CD4-positive, alpha-beta T cell treated with Interleukin-1 beta for 1 hour (primary cell): ENCODE measurements at places on chromosomes 4 and X.

GRCh38 chr4:54102531-54103106 lies 2.7 kb downstream of the GSX2 start:
- DNase-seq = no peak

- DNase-seq = no peak
Measured at GRCh38 chr4:180811556-180811955, 1431.6 kb upstream of the TENM3 start.

DNA sequence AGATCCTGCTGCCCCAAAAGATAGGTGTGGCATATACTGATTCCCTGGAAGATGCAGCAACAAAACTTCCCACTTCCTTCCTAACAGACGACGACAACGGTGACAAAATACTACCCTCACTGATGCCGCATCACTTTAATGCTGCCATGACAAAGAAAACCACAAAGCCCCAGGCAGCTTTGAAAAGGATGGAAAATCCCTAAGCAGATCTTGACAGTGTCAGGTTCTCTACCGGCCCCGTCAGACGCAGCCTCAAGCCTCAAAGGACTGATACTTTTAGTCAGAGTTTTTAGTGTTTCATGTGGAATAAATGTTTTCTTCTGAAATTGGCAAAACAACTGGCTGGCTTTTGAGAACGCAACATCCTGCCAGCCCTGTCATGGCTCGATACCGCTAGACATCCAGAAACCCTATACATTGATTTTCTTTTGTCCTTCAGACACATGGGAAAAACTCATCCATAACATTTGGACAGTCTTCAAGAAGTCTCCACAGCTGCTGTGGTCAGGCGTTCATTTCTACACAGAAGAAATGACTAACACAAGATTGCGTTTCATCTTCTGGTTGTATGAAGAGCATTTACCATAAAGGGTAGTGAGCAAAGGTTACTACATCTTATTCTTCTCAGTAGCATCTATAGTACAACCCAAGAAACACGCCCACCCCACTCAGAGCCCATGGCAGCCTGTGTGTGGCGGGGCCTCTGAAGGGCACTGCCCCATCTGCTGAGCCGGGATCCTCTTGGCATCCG lies 60.1 kb downstream of the GATB start:
- no peak for DNase-seq

- DNase-seq = no peak
Measured at GRCh38 chr4:186852073-186852420, 128.4 kb upstream of the FAT1 start.

GRCh38 chrX:128616933-128617332 lies 564.7 kb upstream of the ACTRT1 start:
- no peak for DNase-seq

- no peak for DNase-seq
Measured at GRCh38 chr4:87299898-87300297, 22.8 kb downstream of the HSD17B13 start.
